ENCODE measurements at places on chromosomes 3 and 15. TPM values are rescaled to one million over a fixed set of nuclear protein-coding genes. Genes with fewer than 3 reads are reported as not detected.

GPR160 gene
- 5.0 TPM for total RNA-seq

KLHL40 gene
- total RNA-seq, result not detected

THSD4 gene
- total RNA-seq, result not detected

TM4SF4 gene
- not detected for total RNA-seq

SLC22A13 gene
- 0.58 TPM for total RNA-seq

WDR49 gene
- total RNA-seq, result not detected

LRTM1 gene
- not detected for total RNA-seq

- DNase-seq, result no peak
Measured at GRCh38 chr3:63046580-63046979, 171.4 kb upstream of the CADPS start.

- DNase-seq, result no peak
Measured at GRCh38 chr15:59894835-59895234, 109.3 kb upstream of the FOXB1 start.

DNA sequence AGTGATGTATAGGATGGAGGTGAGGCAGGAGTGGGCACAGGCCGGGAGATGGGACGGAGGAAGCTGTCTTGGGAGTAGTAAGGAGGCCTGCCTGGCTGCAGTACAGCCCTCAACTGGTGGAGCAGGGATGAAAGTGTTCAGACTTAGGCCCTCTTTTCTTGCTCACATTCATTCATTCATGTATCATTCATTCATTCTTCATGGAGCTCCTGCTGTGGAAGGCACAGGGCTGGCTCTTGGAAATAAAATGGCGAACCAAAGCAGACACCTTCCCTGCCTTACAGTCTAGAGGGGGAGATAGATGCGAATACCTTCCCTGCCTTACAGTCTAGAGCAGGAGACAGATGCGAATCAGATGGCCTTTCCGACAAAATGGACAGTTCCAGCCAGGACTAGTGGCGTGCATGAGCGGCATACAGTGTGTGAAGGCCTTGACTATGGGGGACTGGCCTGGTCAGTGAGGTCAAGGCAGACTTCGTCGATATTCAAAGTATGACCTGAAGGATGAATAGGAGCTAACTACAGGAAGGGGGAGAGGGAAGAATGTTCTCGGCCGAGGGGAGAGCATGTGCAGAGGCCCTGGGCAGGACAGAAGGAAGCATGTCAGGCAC lies 143.2 kb upstream of the TLE3 start:
- DNase-seq, result no peak

- no peak for DNase-seq
Measured at GRCh38 chr15:59140422-59141226, 35.7 kb downstream of the CCNB2 start.

DNA sequence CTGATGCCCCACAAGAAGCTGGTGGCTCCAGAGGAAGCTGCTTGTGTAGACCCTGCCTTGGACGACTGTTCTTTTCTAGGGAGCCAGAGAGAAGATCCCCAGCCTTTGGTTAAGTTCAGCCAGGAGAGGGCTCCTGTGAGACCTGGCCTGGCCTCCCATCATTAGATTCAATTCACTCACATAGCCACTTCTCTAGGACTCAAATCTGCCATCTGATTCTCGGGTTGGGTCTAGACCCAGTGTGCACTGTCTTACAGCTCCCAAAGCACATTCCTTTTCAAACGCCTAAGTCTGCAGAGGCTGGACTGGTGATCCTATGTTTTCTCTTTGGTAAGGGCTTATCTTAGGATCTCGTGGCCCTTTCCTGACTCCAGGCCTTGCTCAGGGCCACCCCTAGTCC lies 81.7 kb upstream of the NPHP3 start:
- no peak for DNase-seq

GRCh38 chr3:180825964-180826363 lies 86.5 kb upstream of the FXR1 start:
- DNase-seq, result no peak

DNA sequence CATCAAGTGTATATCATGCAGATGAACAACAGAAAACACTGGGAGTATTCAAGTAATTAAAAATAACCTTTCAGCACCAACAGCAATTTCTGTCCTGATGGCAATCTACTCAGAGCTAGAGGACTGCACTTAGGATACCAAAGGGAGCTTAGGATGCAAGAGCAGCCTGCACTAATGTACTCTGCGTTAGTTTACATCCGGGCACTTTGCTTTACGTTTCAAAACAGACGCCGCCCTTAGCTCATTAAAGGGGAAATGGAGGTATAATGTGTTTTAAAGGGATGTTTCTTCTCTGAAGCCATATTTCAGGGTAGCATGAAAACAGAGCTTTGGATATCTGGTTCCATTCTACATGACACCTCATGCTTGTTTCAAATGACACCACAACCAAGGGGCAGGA lies 14.0 kb upstream of the B3GNT5 start:
- DNase-seq, result no peak

DNA sequence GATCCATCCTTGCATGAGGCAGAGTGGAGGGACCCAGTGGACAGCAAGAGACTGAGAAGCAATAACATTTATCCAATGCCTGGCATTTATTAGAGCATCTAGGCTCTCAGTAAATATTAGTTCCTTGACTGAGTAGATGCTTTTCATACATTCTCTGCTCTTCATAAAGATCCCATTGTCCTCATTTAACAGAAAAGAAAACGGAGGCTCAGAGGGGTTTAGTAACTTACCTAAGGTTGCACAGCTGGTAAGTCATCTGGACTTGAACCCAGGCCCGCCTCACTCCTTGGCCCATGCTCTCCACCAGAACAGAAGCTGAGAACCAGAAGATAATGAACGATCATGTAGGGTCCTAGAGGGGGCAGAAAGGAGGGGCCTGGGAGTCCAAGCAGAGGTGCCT lies 52.2 kb upstream of the SEC22A start:
- DNase-seq, result no peak

GRCh38 chr3:188749010-188749617 lies 422.7 kb upstream of the TPRG1 start:
- DNase-seq, result peak; percentile 66

- no peak for DNase-seq
Measured at GRCh38 chr3:190701096-190701532, 161.4 kb downstream of the GMNC start.
